ENCODE measurements at places on chromosomes 3 and 15.
A peak's percentile ranks its signal among the peaks of the same experiment; 100 is the strongest.

GRCh38 chr15:51243774-51244173 lies 94.6 kb downstream of the CYP19A1 start:
- no peak for DNase-seq

- DNase-seq = no peak
These were observed 15.0 kb downstream of the KLF15 start for GRCh38 chr3:126342211-126342610.

GRCh38 chr15:35605764-35606449 lies 59.9 kb upstream of the DPH6 start:
- no peak for DNase-seq

GRCh38 chr3:149727656-149728055 lies 24.6 kb downstream of the COMMD2 start:
- DNase-seq = no peak

- no peak for DNase-seq
These were observed 363.2 kb upstream of the NAALADL2 start for GRCh38 chr3:174495928-174496327.

DNA sequence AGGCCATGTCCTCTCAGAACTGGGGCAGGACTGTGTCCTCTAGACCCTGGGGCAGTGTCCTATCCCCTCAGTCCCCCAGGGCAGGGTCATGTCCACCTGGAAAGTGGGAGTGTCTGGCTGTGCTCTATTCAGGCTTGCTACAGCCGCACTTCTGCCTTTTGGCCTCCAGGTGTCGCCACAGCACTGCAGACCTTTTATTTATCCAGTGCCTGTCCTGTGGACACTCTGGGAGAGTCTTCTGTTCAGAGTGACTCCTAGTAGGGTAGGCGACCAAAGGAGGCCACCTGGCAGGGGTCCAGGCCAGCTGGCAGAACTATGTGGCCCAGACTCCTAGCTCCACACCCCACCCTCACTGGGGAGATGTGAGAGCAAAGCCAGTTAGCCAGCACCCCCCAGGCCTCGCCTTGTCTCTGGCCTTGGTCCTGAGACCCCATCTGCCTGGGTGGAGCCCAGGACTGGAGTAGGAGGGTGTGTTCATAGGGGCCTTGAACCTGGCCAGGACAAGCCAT lies 3.9 kb downstream of the TMIE start:
- peak; percentile 36 for DNase-seq

- no peak for DNase-seq
These were observed 116.8 kb downstream of the CDIN1 start for GRCh38 chr15:36696196-36696595.

DNA sequence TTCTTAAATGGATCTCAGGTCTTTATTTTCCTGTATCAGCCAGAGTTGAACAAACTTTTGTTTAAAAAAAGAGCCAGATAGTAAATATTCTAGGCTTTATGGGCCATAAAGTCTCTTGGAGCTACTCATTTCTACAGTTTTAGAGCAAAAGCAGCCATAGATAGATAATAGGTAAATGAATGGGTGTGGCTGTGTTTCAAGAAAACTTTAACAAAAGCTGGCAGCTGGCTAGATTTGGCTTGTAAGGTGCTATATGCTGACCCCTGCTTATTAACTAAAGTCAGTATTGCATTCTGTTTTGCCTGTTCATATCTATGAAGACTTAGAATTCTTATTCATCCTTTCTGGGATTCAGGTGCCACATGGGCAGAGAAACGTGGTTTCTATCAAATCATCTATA lies 29.0 kb downstream of the MFN1 start:
- DNase-seq = no peak

DNA sequence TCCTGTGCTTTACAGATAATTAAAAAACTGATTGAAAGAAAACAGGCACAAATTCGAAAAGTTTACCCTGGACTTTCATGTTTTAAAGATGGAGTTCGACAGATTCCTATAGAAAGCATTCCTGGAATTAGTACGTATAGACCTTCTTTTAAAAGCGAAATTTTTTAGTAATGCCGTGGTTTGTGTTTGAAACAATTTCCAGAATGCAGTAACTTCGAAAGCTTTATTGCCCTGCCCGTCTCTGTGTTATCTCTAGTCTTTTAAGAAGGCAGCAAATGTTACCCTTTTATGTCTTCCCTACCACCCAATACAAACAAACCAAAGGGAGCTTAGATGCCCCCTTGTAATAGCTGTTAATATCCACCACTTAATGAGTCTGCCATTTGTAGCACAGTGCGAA lies 39.7 kb downstream of the SGO1 start:
- no peak for DNase-seq

DNA sequence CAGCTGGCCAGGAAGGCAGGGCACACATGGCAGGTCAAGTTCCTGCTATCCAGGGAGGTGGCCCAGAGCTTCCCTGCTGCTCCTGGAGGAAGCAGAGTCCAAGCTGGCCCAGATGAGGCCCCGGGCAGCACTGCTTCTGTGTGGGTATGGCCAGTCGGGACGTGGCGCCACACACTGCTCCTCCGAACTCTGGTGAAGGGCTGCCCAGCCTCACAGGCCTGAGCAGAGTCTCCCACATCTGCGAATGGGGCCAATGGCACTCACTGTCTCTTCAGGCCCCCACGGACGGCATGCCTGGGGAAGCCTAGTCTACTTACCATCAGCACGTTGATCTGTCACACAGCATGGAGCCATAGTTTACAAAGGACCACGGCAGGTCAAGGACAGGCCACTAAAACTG lies 2.5 kb upstream of the PLA2G4F start:
- no peak for DNase-seq
